ENCODE measurements at places on chromosomes 2 and 18.

GRCh38 chr18:75141734-75142133 is 67.2 kb downstream of the PTGR3 start:
- DNase-seq: no peak

GRCh38 chr2:1226766-1227165 is 186.5 kb upstream of the TPO start:
- no peak for DNase-seq

GRCh38 chr2:43787895-43788294 is 14.1 kb downstream of the DYNC2LI1 start:
- no peak for DNase-seq

DNA sequence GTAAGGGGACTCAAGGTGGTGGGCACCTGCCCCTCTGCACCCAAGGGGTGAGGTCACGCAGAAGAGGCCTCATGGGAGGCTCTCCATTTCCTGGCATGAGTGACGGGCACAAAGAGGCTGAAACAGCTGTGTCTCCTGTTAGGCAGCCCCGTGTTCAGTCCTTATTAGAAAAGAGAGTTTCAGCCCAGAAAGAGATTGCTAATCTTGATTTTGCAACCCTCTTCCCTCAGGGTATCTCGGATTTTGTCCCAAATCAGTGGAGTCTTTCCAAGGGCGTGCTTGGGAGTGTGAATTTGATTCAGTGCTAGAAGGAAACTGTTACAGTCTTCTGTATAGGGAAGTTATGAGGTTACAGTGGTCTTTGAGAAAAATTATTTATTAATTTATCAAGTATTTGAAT is 10.4 kb downstream of the TNFRSF11A start:
- no peak for DNase-seq
